ENCODE measurements at places on chromosomes 1 and 21. TPM values are rescaled to one million over a fixed set of nuclear protein-coding genes. Genes with fewer than 3 reads are reported as not detected.

GRCh38 chr1:227545361-227545760 lies 18.0 kb upstream of the ZNF678 start:
- H3K4me1 ChIP-seq = peaks cover 15% of the 10 kb centered on the region
- no peaks in the 10 kb centered on the region for H3K36me3 ChIP-seq
- H3K27me3 ChIP-seq = no peaks in the 10 kb centered on the region
- no peak overlapping the region for H3K27ac ChIP-seq

DNA sequence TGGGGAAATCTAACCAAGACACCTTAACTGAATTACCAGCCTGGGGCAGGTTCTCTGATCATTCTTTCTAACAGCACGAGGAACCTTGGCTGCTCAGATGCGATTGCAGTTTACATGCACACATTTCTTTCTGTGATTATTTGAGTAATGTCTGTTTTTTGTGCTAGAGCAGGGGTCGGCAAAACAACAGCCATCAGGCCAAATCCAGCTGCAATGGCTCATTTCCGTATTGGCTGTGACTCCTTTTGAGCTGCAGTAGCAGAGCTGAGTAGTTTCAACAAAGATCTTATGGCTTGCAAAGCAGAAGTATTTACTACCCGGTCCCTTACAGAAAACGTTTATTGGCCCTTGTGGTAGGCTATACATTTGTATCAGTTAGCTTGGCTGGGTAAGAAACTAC lies 37.1 kb downstream of the ZBTB18 start:
- no peaks in the 10 kb centered on the region for H3K27me3 ChIP-seq
- no peaks in the 10 kb centered on the region for H3K4me1 ChIP-seq
- no peak overlapping the region for H3K4me3 ChIP-seq
- H3K27ac ChIP-seq = no peak overlapping the region
- no peaks in the 10 kb centered on the region for H3K36me3 ChIP-seq

GRCh38 chr1:226009650-226010044 lies 10.5 kb upstream of the SDE2 start:
- no peak overlapping the region for H3K4me3 ChIP-seq
- no peaks in the 10 kb centered on the region for H3K27me3 ChIP-seq

The SLC41A1 gene
- polyA plus RNA-seq = 18.3 TPM

- H3K4me3 ChIP-seq = no peak overlapping the region
- no peak for DNase-seq
- H3K36me3 ChIP-seq = peaks cover 47% of the 10 kb centered on the region
- no peaks in the 10 kb centered on the region for H3K27me3 ChIP-seq
- peak overlapping the region; percentile 68 for H3K27ac ChIP-seq
These were observed 25.1 kb downstream of the SNAP47 start for GRCh38 chr1:227760377-227760776.

The S100A2 gene
- polyA plus RNA-seq = 31.4 TPM

- H3K4me1 ChIP-seq = no peaks in the 10 kb centered on the region
- H3K27ac ChIP-seq = no peak overlapping the region
- H3K36me3 ChIP-seq = no peaks in the 10 kb centered on the region
- no peak for DNase-seq
These were observed 531.5 kb upstream of the USP24 start for GRCh38 chr1:55746710-55747109.

GRCh38 chr1:236604905-236605806 lies 840 bp upstream of the HEATR1 start:
- peaks cover 6% of the 10 kb centered on the region for H3K36me3 ChIP-seq
- H3K4me3 ChIP-seq = peak overlapping the region; percentile 74
- H3K27ac ChIP-seq = peak overlapping the region; percentile 52
- no peaks in the 10 kb centered on the region for H3K4me1 ChIP-seq
- no peak for DNase-seq
- H3K27me3 ChIP-seq = no peaks in the 10 kb centered on the region

Data from SK-N-SH (cell line).